ENCODE measurements at places on chromosomes 2 and 18.

DNA sequence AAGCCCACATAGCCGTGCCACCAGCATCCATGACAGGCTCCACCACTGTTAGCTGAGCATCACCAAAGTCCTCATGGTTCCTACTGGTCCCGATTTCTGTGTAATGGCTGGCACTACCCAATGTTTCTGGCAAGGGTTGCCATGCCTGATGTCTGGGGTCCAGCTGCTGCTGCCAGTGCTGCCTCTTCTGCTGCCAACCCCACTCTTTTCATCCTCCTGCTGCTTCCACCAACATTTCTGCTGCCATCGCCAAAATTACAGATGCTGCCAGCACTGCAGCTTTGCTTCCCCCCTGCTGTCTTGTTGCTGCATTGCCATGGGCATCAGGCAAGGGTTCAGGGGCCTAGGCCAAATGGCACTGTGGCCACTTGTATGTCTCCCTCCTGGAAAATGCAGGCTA lies 152.9 kb downstream of the LRRTM1 start:
- no peak for DNase-seq

DNA sequence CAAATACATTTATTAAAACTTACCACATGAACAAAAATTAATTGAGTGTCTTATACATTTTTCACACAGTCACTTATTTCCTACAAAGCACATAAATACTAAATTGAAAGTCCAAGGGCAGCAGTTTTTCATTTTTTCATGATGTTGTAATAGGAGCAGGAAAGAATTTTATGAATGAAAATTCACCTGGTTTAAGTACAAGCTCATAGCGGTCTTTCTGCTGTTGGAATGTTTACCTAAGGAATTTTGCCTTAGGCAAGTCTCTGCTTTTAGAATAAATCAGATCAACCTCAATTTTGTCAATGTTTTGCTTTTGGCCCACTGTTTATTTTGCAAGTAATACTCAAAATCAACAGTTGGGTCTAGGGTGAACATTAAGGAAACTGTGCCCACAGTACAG lies 40.0 kb downstream of the ETAA1 start:
- DNase-seq = no peak

DNA sequence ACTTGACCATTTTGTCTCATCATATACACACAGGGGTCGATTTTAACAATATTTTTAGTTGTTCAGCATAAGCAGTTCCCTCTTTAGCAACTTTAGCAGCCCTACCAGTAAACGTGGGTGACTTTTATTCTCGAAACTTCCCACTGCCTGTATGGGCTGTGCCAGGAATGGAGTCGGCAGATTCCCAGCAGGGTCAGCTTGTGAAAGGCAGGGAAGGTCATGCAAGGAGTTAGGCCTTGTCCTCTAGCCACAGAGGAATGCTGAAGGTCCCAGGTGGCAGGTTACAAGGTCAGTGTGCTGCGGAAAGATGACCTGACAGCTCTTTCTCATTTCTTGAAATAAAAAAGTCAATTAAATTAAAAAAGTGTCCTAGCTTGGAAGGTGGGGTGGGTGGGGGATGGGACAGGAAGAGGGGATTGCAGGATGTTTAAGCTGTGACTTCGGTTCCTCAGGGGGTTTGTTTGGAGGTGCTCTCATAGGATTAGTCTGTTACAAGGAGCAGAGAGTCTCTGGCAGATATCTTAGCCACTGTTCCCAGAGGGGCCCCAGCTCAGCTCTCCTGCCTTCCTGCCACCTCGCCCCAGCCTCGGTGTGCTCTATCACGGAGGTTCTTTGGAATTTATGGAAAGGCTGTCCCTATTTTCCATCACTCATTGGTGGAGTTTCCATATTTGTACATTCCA lies 21.4 kb downstream of the DRC1 start:
- DNase-seq = no peak

GRCh38 chr2:105344704-105345345 lies 7.5 kb downstream of the C2orf49 start:
- no peak for DNase-seq

DNA sequence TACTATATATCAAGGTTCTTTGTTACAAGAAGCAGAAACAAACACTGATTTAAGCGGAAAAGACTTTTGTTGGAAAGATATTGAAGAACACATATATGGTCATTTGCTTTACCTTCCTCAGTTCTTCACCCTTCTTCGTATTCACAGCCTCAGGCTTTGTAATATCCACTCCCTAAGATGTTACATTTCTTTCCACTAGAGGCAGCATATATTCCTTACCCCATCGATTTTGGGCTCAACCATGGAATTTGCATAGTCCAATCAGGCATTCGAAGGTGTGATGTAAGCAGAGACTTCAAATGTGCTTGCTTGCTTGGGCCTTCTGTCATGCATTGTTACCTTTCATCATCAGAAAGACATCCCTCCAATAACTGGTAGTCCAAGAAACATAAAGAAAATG lies 287.4 kb downstream of the PID1 start:
- DNase-seq = no peak

- no peak for DNase-seq
Observed at GRCh38 chr18:23730857-23731256, 41.6 kb downstream of the LAMA3 start.
